ENCODE measurements at places on chromosomes 13 and 19.

- DNase-seq = peak; percentile 27
Measured at GRCh38 chr19:54325194-54325621, 12.2 kb upstream of the LILRA5 start.

GRCh38 chr13:28267497-28267896, 129.2 kb downstream of the PAN3 start:
- DNase-seq = no peak

- no peak for DNase-seq
Measured at GRCh38 chr13:58953638-58954037, 1210.1 kb downstream of the DIAPH3 start.

- DNase-seq = no peak
Measured at GRCh38 chr19:36246006-36246481, 31.1 kb downstream of the ZNF146 start.

GRCh38 chr13:75751350-75751749, 115.2 kb downstream of the LMO7 start:
- DNase-seq = no peak

- no peak for DNase-seq
Measured at GRCh38 chr19:48372904-48373303, 8.7 kb downstream of the SYNGR4 start.

DNA sequence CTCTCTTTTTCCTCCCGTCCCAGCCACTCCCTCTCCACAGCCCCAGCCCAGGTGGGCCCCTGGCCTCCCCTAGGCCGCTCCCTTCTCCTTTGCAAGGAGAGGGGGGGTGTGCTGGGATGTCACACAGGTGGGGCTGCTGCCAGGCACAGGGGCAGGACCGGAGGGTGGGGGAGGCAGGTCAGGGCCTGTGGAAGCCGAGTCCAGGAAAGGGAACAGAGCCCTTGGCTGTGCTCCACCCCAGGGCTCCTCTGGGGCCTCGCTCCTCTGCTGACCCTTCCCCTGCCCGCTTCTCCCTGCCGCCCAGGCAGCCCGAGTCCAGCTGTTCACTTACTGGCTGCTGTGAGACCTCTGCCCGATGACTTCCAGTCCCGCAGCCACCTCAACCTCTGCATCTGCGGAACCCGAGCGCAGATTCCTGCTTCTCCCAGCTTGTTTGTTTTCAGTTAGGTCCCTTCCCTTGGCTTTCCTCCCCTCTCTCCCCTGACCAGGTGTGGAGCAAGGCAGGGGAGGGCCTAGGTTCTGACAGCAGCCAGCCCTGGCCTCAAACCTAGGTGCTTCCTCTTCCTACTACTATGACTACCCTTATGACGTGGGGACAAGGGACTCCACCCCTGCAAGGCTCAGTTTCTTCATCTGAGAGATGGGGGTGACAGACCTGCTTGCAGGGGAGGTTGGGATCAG, 850 bp upstream of the KLK11 start:
- DNase-seq = no peak
